Activated T-cell treated with anti-CD3 and anti-CD28 coated beads, Interleukin-2, amount 50 U/mL, for 48 hours (primary cell): ENCODE measurements at places on chromosomes 3 and 15.

DNA sequence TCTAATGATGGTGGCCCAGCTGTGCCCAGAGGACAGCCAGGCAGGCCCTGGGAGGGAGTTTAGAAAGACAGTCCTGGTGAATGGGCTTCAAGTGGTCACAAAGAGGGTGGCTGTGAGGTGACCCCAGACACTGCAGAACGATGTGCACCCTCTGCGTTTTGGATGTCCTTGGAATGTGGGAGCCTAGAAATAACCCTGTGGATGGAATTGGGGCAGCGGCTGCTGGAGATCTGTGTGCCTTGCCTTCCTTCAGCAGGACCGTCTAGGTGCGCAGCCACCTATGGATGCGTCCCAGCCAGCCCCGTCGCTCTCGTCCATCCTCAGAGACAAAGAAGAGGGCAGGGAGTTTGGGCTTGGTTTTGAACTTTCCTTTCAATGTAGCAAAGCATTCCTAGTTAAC lies 46.5 kb downstream of the KLHL25 start:
- DNase-seq, result no peak

DNA sequence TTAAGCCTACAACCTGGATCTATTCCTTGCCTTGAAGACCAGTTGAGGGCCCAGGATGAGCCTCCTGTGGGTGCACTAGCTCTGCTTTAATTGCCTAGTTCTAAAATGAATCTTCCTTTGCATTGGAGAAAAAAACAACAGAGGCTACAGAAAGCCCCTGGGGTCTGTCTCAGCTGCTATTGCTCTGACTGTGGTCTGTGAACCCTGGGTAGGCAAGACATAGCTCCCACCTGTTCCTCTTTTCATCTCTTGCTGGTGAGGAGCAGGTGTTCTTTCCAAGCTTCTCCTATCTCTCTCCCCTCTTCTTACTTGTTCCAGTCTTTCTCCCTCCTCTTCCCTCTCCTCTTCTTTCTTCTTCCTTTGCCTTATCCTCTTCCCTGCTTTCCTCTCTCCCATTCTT lies 28.8 kb downstream of the RBP2 start:
- DNase-seq, result no peak

DNA sequence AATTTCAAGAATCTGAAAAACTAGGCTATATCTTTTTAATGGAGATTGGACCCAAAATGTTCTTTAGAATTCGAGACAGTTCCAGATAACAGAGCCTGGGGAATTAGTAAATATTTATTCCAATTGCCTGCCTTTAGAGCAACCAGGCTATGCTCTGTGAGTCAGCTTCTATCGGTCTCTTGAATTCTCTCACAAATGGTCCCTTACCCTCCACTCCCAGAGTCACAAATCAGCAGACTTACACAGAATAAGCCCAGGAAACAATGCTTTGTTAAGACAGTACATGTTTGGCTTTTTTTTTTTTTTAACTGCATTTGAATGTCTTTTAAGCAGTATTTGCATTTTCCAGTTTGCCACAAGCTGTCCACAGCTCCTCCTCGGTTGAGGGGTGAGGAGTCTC lies 460.7 kb upstream of the CBLB start:
- DNase-seq, result no peak

- no peak for DNase-seq
Measured at GRCh38 chr3:8712045-8712907, 21.3 kb upstream of the CAV3 start.

DNA sequence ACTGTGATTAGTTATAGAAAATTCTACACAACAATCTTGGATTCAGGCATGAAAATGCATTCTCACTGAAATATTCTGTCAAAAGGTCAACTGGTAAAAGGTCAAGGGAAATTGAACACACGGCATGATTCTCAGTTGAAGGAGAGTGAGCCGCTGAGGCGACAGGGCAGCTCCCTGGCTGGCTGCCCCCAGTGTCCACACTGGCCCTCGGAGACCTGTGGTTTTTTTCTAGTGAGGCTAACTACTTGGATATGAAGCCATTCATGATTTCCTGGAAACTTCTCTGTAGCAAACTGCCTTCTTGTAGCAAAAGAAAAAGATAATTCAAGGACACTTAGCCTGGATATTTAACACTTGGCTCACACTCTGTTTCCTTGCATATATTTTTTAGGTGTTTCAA lies 37.2 kb downstream of the AADACL2 start:
- DNase-seq, result no peak
